ENCODE measurements at places on chromosomes 5 and 9.

GRCh38 chr9:5735072-5735471 is 97.8 kb downstream of the ERMP1 start:
- no peak for DNase-seq

GRCh38 chr9:3043369-3043768 is 199.5 kb upstream of the PUM3 start:
- no peak for DNase-seq

DNA sequence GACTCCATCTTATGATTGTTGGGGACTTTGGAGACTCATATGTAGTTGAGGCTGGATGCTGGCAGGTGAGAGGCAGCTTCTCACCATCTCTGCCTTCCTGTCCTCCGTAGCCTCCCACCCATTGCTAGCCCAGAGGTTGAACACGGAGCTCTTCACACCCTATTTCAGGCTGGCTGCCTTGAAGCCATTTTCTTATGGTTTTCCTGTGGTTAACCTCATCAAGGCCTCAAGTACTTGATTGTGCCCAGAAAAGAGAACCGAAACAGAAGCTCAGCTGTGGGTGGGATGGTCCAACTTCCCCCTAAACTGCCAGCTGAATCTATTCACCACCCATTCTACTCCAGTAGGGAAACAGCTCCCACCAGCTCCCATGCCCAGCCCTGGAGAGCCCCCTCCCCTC is 102.9 kb downstream of the LIFR start:
- DNase-seq: no peak

- no peak for DNase-seq
Observed at GRCh38 chr5:54902791-54903473, 82.5 kb downstream of the ESM1 start.

DNA sequence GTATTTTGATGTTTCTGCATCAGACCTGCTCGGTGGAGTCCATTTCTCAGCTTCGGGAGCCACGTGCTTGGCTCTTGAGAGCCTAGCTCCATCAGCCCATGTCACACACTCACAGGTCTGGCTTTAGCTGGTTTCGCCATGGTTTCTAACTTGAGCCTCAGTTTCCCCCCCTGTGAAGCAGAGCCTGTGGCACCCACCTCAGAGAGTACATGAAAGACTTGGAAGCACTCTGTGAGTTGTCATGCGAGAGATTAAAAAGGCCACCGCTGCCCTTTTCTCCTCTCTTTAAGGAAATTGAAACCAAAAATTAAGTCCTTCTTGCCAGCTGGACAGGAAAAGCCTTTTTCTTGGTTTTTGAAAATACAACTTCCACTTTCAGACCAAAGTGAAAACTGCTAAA is 8.8 kb downstream of the TENT4A start:
- DNase-seq: no peak

DNA sequence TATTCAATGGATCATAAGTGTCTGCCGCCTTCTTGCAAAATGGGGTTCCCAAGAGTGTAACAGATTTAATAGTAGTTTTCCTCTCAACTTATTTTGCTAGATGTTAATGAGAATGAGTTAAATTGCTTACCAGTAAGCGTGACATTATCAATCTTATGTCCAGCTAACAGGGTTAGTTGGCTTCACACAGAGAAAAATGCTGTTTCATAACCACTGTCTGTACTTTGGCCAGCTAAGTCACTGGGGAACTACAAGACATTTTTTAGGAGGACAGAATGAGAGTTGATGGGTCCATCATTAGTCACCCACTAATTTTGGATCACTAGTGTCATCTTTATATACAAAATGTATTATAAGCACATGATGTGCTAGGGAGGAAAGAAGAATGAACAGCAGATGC is 1.4 kb downstream of the CDC37L1 start:
- no peak for DNase-seq

DNA sequence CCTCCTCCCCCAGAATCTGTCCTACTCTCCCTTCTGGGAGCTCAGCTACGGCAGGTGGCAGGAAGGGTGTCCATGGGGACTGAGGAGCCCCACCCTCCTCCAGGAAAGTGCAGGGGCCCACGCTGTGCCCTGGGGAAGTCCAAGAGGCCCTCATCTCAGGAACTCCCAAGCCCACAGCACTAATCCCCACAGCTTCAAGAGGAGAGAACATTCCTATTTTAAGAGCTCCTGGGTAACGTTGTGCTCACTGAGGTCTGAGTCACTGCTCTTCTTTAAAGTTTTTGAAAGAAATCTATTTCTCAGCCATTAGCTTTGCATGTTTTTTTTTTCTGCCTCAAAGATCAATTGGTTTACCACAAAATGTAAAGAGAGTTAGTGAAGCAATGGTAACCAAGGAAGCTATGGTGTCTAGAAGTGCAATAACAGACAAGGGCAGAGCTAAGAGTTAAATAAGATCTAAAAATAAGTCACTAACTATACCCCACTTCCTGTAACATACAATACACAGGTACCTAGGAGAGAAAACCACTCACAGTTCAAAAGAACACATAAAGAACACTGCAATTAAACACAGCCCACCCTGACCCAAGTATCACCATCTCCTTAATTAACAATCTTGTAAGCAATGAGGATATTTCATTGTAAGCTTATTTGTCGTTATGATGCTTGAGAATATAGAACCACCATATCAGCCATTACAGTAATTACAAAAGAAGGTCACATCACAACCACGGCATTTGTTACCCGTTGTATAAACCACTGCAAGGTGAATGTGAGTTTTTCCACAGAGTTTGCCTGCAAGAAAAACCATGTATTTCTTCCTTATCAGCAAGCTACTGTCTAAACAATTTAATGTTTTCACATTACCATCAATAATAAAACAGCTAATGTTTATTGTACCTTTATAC is 382.3 kb upstream of the SLC30A5 start:
- no peak for DNase-seq

DNA sequence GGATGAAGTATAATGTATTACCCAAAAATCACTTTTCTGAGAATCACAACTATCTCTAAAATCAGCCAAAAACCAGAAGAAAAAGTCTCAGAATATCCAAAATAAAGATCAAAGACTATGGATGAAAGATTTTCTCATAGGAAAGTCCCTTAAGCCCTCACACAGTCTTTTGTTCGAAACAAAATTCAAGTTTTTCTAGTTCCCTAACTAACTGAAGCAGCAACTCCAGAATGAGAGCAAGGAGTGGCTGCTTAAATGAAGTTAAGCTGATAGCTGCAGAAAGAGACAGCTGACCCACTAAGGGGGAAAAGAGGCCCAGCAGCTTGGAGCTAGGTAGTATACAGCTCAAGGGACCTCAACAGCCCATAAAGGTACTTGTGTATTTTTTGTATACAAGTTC is 8.4 kb downstream of the ZBTB5 start:
- no peak for DNase-seq

GRCh38 chr9:100120286-100120685 is 21.2 kb downstream of the INVS start:
- no peak for DNase-seq

GRCh38 chr9:114117996-114118830 is 19.1 kb upstream of the KIF12 start:
- DNase-seq: no peak

GRCh38 chr9:80698725-80699410 is 990.5 kb downstream of the TLE1 start:
- DNase-seq: no peak

- no peak for DNase-seq
Observed at GRCh38 chr9:131854334-131854733, 114.5 kb upstream of the RAPGEF1 start.

DNA sequence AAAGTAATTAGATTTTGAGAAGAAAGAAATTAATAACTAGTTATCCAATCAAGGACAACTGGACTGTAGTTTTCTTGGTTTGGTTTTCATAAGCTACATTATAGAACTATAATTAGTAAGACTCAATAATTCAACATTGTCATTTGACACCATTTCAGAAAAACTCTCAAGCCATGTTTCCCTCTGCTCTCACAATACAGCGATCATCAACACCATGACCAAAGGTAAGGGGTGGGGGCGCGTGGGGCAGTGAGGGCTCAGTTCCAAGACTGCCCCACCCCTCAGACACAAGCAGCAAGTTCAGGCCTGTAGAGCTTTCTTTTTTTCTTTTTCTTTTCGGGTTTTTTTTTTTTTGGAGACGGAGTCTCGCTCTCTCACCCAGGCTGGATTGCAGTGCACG is 6.4 kb downstream of the CMBL start:
- no peak for DNase-seq

DNA sequence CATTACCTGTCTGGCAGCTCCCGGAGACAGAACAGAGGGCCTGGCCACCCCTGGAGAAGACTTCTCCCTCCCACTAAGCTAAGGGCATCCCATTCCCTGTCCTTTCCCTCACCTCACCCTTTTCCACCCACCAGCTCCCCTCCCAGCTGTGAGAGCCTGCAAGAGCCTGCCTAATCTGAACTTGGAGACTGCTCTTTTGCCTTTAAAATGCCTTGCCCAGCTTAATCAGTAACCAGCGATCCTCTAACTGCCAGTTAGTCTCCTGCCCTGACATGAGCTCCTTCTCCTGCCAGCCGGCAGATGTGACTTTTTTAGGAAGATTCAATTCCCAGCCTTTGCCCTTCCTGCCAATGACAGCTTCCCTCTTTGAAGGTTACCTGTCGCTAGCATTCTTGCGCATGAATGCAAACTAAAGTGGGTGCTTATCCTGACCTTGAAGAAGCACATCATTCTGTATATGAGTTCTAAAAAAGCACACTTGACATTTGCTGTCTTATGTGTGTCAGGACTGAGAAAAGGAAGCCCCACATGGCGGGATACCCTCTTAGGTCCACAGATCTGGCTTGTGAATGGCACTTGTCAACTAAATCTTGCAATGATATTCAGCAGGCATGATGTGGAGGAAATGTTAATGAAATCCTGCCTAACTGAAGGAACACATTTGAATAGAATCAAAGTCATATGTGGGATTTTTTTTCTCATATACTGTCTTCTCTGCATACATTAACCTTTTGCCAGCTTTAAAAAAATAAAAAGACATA is 411.2 kb upstream of the SLC30A5 start:
- no peak for DNase-seq

DNA sequence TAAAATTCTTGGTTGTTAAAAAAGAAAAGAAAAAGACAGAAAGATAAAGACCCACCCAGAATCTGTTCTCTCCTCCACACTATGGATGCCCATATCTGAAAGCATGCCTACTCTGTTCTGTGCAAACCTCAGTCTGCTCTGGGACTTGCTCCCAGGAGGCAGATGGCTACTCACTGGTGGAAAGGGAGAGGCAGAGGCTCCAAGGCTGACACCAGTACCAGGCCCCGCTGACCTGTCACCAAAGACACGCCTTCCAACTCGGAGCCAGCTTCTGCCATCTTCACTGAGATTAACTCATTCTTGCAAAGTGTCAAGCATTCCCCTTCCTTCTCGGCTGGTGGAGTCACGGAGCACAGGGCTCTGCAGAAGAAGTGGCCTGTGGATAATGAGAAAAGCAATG is 21.6 kb downstream of the SH3TC2 start:
- DNase-seq: peak; percentile 35

GRCh38 chr5:97172227-97172626 is 10.8 kb downstream of the RIOK2 start:
- DNase-seq: no peak

- DNase-seq: no peak
Observed at GRCh38 chr5:179852993-179853547, 5.5 kb downstream of the MRNIP start.

GRCh38 chr9:75121914-75122558 is 33.7 kb downstream of the OSTF1 start:
- DNase-seq: no peak

GRCh38 chr5:51567636-51568035 is 184.4 kb downstream of the ISL1 start:
- DNase-seq: no peak

Data from head of caudate nucleus (tissue), 42 donors.